ENCODE measurements at places on chromosomes 4 and X.

GRCh38 chr4:100391863-100392262 is 126.0 kb downstream of the EMCN start:
- DNase-seq, result no peak

DNA sequence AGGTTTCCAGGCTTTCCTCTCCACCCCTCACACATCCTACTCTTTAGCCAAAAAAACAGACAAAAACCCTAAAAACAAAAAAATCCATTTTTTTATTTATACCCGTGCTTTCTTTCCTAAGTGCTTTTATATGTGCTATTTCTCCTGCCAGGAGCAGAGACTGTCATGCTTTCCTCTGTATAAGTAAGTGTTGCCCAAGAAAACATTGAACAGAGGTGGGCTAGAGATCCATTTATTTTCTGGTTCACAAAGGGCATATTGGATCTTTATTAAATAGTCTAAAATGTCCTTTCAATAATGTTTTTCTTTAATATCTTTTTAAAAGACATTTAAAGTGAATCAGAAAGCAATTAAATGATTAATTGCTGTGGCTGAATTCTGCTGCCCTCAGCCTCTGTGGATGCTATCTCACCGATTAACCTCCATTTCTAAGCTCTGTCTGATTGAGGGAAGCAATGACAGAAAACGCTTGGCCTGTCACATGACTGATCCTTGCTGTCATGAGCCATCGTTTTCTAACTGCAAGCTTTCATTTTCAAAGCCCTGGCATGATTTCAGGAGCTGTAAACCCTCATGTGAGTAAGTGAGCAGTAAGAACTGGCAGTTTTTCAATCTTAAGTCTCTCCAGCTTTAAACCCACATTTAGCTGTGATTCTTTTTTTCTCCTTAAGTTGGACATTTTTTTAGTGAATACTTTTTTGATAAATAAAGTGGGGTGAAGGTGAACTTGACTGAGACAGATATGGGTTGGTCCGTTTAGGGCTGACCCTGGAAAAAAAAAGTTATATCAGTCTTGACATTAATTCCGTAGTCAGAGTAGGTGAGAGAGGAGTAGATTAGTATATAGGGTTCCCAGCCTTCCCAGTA is 180.7 kb upstream of the PGRMC2 start:
- peak; percentile 53 for DNase-seq

DNA sequence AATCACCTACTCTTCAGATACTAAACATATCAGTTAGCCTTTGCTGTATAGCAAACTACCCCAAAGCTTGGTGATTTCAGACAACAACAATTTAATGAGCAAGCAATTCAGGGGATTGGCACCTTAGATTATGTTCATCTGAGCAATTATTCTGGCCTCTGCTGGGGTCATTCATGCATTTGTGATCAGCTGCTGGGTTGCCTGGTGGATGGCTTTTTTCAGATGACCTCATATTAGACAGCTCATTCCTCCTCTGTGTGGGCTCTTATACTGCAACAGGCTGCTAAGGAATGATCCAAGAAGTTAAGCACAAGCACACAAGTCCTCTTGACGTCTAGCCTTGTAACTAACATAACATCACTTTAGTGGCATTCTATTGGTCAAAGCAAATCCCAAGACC is 153.0 kb upstream of the PPP1R2C start:
- no peak for DNase-seq

DNA sequence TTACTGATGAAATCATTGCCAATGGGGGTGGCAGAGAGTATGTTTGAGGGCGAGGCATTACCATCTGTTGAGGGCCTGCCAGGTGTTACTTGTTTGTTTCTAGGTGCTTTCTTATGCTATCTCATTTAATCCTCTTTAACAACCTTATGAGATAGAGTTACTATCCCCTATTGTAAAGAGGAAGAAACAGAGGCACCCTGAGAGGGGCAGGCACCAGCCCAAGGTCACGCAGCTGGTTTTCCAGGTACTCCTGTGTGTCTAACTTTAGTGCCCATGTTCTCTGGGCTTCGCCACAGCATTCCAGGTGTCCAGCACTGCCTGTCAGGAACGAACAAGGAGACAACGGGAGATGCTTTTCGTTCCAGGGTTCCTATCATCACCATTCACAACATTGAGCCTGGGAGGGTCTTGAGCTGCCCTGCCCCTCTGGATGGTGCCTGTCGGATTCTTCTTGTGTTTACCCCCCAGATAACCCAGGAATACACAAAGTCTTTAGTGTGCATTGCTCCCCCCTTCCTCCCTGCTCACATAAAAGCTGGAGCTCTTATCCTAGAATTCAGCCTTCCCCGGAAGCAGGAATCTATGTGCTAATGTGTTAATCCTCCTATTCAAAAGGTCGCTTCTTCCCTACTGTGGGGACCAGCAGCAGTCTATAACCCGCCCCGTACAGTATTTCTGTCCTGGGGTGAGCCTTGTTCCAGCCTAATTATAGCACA is 24.9 kb upstream of the GPC4 start:
- no peak for DNase-seq

DNA sequence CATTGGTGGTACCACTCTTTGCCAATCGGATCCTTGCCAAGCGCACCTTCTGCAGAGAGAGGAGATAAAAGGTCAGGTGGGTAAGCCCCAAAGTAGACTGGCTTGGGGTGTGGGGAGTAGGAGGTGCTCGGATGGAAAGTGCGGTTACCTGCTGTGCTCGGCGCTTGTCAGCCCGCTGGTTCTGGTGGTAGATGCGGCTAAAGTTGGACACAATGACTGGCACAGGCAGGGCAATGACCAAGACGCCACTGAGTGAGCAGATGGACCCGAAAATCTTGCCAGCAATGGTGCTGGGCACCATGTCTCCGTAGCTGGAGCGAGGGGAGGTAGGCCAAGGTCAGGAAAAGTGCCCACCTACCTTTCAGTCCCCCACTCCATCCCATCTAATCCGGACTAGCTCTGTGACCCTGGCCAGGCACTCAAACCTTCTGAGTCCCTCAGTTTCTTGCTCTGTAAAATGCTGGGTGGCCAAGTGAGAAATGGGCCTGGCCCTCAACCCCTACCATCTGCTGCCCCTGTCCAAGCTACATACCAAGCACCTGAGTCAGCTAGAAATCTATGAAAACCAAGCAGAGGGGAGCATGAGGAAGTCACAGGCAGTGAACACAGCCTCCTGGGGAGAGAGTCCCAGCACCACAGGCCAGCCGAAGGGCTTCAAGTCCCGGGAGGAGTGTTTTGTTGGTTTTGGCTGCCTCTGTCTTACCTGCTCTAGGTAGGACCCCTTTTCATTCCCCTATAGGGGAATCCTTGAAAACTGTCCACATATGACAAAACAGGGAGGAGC is 4.7 kb downstream of the KCND1 start:
- no peak for DNase-seq
